ENCODE measurements at places on chromosomes 2 and 18. TPM values are rescaled to one million over a fixed set of nuclear protein-coding genes. Genes with fewer than 3 reads are reported as not detected.

Gene TWIST2
- 9.1 TPM for total RNA-seq

Gene MEIS1
- total RNA-seq, result 50.9 TPM

Gene KCNK3
- total RNA-seq, result 13.4 TPM

Gene ITGB6
- total RNA-seq, result 1.4 TPM

Gene CD8B
- total RNA-seq, result 2.4 TPM

Gene GALNT5
- 7.6 TPM for total RNA-seq

Gene RGPD3
- total RNA-seq, result 0.50 TPM

Gene DLGAP1
- 16.5 TPM for total RNA-seq
